ENCODE measurements at places on chromosomes 2 and 18. TPM values are rescaled to one million over a fixed set of nuclear protein-coding genes. Genes with fewer than 3 reads are reported as not detected.

The HSBP1L1 gene
- 13.8 TPM for total RNA-seq

The GALR1 gene
- total RNA-seq = not detected

The PNPT1 gene
- 11.3 TPM for total RNA-seq

The GNLY gene
- 4,938 TPM for total RNA-seq

The GPR45 gene
- not detected for total RNA-seq

The TMEM131 gene
- total RNA-seq = 44.8 TPM

The PROM2 gene
- total RNA-seq = 0.70 TPM

The THADA gene
- 35.7 TPM for total RNA-seq

Data from natural killer cell (primary cell).